NCI-H2171 treated with DMSO at 0.1 percent for 48 hours (cell line): ENCODE measurements at places on chromosomes 13 and 19.

GRCh38 chr13:60613080-60613479 is 216.1 kb downstream of the TDRD3 start:
- no peak for DNase-seq

- DNase-seq = no peak
Measured at GRCh38 chr13:44465318-44465717, 91.7 kb downstream of the SERP2 start.

DNA sequence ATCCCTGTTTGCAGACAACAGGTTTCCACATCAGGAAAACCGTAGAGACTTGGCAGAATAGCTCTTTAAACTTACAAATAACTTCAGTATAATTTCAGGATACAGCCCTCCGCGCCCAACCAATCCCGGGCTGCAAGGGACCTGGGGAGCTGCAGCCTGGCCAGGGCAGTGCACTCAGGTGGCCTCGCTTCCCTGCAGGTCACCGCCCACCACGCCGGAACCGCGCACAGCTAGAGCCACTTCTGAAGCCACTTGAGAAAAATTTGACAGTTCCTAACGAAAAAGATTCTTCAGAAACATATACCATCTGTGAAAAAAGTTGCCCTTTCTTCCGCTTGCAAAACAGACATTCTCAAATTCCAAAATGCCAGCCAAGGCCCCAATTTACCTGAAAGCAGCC is 11.1 kb downstream of the ZNF91 start:
- no peak for DNase-seq

DNA sequence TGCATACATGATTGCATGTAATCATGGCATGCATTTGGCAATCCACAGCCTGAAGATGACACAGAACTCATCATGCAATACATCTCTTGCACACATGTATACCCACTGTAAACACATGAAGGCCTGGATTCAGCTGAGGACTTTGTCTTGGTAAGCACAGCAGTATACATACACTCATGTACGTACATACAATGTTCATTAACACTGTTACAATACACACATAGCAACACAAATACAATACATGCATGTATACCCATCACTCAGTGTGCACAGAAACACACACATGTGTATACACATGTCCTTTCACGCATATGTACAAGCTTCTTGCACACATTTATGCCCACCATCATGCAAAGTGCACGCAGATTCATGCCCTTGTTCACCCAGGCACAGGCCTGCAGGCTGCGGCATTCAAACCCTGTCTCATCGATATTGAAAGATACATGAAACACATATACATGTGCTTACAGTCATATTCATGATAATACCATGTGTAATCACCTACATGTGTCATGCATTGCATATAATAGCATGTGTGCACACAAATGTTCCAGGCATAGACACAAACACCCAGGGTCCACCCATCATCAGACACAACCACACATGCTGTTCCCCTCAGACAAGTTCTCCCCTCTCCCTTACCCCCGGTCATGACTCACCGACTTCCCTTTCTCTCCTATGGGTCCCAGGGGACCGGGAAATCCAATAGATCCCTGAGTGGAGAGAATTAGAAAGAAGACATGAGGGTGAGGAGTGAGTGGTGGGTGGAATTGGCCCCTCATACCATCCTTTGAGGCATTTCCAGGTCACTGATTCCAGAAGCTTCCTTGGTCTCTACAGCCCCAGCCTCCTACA is 28.7 kb downstream of the COL5A3 start:
- no peak for DNase-seq

GRCh38 chr19:1259206-1259875 is 9.8 kb upstream of the CIRBP start:
- DNase-seq = no peak

DNA sequence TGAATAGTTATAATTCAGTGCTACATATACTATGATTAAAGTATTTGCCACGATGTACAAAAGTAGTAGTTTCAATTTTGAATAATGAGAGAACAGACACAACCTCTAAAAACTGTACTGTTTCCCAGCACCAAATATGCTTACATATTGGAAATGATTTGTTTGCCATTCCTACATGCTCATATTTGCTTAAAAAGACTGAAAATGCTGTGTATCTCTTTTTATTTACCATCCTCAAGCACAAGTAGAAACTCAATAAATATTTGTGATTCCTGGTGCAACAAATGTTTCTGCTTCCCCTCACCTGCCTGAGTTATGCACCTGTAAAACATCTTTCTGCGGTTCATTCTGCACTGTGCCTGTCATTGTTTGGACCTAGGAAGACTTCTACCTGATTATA is 512.2 kb downstream of the DCT start:
- no peak for DNase-seq

DNA sequence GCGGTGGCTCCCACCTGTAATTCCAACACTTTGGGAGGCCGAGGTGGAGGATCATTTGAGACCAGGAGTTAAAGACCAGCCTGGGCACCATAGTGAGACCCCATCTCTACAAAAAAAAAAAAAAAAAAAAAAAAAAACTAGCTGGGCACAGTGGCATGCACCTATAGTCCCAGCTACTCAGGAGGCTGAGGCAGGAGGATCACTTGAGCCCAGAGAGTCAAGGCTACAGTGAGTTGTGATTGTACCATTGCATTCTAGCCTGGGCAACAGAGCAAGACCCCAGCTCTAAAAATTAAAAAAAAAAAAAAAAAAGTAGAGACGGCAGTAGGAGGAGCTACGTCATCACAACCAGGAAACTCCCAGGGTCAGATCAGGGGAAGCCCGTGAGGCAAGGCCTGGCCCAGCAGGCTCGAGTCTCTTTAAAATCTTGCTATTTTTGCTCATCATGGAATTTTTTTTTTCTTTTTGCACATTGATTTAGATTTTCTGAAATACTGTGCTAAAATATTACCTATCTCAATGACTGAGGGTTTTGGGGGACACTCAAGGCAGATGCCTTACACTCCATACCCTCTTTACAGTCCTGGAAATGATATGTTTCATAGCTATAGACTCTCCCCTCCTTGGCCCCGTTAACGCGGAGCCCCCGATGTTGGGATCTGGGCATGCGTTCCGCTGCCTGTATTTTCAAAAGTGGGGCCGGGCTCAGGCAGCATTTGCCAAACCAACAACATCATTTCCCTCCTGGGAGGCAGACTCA is 44.4 kb upstream of the USE1 start:
- DNase-seq = no peak

GRCh38 chr19:5292822-5293611 is 47.6 kb downstream of the PTPRS start:
- DNase-seq = peak; percentile 81

- DNase-seq = no peak
Measured at GRCh38 chr19:10006335-10006708, 4.0 kb downstream of the COL5A3 start.

GRCh38 chr19:45908956-45909355 is 5.6 kb downstream of the NANOS2 start:
- no peak for DNase-seq

- DNase-seq = no peak
Measured at GRCh38 chr13:96450326-96451020, 360.6 kb downstream of the HS6ST3 start.

DNA sequence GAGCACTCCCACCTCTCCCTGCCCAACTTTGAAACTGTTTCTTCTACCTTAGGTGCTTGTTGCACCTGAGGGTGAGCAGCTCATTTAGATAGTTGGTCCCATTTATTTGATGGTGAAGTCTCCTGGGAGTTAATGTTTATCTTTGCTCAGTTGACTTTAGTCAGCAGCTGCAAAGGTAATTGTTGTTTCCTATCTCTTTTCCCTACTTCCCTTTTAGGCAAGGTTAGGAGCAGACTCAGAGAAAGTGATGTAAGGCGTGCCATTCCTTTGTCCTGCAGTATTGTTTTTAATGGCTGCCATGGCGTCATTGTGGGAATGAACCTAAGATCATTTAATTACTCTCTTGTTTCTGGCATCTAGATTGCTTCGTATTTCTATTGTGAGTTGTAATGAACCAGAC is 11.6 kb downstream of the AKAP11 start:
- DNase-seq = no peak

DNA sequence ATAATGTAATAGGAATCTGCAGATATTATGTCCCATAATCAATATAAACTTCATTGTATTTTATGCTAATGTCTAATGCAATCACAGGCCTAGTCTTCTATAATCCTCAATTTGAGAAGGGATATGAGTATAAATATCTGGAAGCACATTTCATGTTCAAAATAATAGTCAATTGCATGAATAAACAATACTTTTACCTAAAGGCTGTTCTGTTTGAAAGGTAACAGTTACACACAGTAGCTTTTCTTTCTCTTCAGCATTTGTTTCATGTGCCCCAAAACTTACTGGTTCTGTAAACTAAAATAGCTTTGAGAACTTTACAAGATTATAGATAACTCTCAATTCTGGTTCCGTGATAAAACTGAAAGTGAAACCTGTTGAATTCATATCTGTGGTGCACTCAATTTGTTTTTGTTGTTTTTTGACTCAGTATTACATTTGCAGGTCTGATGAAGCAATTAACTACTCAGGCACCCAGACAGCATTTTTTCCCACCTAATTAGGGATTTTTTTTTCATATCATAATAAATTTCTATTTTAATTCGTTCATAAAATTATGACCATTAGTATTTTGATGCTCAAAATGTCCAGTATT is 1193.8 kb downstream of the SLITRK1 start:
- DNase-seq = no peak

DNA sequence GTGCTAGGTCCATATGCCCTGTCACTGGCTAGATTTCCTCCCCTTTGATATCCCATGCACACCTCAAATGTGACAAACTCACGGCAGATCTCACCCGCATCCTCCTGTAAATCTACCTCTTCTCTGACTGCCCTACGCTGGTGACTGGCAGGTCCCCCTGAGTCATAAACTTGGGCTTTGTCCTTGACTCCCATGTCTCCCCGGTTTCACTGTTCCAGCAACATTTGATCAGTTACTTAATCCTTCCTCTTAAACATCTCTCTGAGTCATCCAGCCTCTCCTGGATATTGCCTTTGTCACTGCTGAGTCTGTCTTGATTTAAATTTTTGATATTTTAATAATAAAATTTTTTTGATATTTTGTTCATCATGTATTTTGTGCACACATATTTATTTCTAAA is 26.5 kb downstream of the FAM216B start:
- no peak for DNase-seq

DNA sequence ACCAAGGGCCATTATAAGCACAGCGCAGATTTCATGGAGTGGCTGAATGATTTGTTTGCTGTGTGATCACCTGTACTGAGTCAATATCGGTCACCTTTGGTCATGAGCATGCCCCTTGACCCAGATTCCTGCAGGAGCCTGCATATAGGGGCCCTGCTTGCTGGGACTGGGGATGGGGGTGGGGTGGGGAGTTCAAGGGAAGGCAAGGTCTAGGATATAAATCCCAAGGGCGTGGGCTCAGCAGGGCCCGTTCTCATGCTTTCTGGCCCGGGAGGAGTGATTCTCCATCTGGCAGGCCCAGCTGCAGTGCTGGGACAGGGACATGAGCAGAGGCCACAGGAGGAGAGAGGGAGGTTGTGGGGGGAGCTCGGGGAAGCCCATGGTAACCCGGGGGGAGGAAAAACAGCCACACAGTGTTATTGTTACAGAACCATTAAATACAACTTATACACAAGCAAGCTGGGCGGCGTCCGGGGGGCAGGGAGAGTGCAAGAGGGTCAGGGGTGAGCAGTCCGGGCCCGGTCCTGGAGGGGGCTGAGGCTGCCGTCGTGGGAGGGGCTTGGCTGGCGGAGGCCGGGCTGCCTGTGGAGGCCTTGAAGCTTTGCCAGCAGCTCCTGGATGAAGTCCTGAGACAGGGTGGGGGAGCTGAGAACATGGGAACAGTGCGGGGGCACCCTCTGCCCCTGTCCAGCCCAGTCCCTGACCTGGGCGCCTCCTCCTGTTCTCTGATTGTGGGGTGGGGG is 5.2 kb downstream of the PPP1R14A start:
- peak; percentile 93 for DNase-seq

DNA sequence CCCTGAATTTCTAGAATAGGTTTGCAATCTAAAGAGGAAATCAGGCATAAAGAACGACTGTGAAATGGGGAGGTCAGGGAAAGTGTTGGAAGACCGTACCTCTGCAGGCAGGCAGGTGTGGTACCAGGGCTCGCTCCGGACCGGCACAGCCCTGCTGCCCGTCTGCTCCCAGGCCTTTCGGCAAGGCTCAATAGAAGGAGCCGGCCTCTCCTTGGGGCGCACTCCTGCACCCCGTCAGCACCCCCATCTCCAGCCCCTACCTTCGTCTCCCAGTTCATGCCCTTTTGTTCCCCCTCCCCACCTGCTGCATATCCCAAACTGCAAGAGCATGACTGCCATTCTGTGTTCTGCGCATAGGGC is 139.8 kb upstream of the SOX1 start:
- no peak for DNase-seq

- DNase-seq = peak; percentile 33
Measured at GRCh38 chr19:18202778-18203407, 949 bp downstream of the RAB3A start.

DNA sequence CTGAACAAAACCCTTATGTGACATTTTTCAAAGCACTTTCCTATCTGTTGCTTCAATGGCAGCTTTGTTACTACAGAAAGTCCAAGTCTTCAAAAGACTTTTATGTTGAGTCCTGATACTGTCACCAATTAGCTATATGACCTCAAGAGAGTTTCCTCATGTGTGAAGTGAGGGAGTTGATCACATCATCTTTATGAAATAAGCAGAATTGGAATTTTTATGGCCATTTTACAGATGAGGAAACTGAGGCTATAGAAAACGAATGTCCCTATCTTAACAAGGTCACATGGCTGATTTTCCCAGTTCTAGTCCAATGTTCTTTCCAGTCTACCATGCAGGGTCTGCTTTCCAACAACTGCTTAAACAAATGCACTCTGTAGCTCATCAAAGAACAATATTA is 2.6 kb downstream of the TNFRSF19 start:
- no peak for DNase-seq

DNA sequence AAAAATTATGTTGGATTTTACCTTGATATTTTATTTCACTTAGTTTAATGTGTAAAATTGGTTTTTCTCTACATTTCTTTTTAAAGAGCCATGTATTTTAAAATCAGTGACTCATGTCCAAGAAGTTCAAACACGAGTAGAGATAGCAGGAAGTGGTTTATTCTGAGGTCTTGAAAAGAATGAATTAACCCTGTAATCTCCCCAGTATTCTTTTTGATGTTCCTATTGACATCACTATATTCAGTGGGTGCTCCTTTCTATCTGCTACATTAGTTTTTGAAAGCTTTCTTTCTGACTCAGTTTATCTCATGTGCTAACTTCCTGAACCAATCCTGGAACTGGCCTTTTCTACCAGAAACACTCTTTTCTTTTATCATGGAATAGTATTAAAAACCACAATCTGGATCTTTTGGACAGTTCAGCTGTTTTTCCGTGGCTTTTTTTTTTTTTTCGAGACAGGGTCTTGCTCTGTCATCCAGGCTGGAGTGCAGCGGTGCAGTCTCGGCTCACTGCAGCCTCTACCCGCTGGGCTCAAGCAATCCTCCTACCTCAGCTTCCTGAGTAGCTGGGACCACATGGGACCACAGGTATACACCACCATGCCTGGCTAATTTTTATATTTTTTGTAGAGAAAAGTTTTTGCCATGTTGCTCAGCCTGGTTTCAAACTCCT is 114.9 kb downstream of the PCCA start:
- DNase-seq = no peak

GRCh38 chr19:30379841-30380610 is 7.8 kb downstream of the ZNF536 start:
- no peak for DNase-seq
